Posterior cingulate gyrus (tissue), 11 donors: ENCODE measurements at places on chromosomes 6 and 20.

- no peak for DNase-seq
These were observed 15.4 kb upstream of the L3MBTL1 start for GRCh38 chr20:43492101-43492500.

- no peak for DNase-seq
These were observed 789 bp downstream of the PHACTR1 start for GRCh38 chr6:12717356-12717755.

DNA sequence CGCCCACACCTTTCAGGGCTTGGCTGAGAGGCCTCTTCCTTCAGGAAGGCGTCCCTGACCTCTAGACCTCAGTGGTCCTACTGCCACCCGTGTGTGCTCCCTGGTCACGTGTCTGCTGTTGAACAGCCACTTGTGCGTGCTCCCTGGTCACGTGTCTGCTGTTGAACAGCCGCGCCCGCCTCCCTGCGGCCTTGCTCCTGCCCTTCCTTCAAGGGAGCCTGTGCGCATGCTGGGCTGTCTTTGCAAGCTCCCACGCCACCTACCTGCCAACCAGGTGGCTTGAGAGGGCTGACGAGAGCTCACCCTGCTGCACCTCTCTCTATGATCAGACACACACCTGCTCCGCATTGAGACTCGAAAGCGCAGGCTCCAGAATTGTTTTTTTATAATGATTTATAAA is 179.3 kb downstream of the BMP7 start:
- DNase-seq, result no peak

DNA sequence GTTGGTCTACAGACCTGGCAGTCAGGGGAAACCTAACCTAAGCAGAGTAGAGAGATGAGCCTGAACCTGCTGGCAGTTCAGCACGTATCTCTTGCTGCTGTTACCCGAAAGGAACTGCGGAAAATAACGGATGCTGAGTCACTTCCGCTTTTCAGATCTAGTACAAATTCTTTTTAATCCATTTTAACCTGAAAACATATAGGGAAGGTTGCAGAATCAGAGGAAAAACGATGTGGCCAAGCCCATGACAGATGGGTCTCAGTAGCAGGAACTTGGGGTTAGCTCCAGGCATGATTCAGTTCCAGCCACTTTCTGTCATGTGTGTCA is 351.9 kb upstream of the PRND start:
- no peak for DNase-seq

DNA sequence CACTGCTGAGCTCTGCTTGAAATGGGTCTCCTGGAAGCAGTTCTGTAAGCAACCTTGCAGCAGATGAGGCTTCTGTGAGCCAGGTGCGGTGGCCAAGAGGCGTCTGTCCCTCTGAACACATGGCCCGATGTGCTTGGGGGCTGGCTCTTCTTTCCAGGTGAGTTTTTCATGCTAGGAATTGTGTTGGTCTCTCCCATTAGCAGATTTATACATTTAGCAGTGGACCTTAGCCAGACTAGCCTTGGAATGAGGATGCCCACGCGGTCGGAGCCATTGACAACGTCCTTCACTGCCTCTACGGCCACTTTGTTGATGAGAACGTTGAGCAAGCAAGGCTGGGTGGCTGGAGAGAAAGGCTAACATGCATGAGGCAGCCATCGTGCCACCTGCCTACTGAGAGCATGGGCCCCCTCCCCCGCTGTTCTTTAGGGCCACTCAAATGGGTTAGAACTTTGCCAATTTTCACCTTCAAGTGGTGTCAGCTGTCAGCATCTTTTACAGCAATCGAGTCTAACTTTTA is 33.5 kb downstream of the ERMARD start:
- no peak for DNase-seq

- no peak for DNase-seq
These were observed 83.5 kb downstream of the ASXL1 start for GRCh38 chr20:32441638-32442037.

DNA sequence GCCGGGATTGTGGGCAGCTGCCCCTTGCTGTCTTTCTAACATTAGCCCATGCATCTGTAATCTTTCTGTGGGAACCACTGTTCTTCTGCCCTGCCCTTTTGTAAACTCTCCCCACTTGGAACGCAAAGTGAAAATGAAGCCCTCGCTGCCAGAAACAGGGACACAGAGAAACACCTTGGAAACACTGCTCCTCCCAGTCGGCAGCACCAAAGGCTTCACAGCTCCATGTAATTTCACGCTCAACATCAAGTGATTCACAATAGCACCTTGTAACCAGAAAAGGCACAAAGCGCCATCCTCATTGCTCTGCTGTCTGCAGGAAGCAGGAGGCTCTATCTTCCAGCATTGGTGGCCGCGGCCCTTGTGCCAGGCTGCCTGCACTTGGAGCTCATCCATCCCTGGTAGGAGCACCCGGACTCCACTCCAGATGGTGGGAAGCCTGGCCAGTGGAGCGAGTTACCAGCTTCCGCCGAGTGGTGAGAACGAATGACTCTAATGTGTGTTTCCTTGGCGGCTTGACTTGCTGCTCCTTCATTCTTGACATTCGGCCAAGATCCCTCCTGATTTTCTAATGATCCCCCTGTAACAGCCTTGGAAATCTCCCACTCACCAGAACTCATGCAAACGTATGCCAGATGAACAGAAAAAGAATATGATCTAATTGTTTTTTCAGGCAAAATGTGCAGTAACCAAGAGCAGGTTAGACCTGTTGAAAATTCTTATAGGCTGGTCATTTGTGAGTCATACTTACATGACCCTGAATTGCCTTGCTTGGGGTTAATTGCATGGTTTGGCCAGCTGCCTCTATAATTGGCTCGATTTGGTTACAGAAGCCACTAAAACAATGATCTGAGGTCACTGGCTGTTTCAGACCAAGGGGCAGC is 169.1 kb upstream of the CDYL start:
- DNase-seq, result peak; percentile 60
